ENCODE measurements at places on chromosomes 11 and 22.

GRCh38 chr11:118233377-118233776 lies 8.6 kb upstream of the JAML start:
- no peak for DNase-seq

DNA sequence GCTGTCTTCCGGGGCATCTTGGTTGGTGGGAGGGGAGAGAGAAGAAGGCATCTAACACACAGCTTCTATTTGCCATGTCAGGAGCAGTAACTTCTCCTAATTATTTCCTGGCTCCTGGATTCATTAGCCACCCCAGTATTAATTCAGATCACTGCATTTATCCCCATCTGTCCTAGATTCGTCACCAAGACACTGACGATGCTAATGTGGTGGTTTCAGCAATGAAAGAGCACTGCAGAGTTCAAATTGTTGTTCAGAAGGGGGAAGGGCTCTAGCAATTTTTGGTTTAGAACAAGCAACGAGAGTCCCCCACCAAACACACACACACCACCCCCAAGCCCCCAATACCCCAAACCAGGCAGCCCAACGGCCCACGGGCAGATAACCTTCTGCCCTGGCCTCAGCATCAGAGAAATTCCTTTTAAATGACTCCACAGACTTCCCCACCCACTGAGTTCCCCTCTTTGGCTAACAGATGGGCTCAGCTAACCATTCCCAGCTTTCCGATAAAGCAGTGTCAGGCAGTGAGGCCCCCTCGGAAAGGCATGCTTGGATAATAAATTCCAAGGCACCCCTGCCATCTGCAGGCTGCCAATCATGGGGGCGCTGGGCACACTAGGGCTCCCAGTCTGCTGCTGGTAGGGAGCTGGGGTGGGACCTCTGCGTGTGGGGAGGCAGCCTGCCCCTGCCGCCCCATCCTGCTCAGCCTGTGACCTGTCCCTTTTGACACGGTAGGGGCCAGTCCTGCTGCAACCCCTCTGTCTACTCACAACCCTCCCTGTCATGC lies 453.5 kb downstream of the MIAT start:
- no peak for DNase-seq

DNA sequence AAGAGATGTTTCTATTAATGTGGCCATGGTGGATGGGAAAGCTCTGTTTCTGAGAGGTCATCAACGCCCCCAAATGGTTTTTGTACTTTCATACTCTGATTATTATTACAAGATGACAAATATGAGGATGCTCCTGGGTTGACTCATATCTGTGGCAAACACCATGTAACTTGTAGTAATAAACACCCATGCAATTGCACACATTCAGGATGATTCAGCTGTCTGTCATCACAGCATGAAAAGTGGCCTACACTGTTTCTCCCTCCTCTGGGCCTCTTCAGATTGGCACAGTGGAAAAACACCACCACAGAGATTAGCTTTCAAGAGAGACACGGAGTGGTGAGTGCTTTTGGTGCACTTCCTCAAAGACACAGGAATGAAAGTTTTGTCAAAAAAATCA lies 85.4 kb downstream of the MTNR1B start:
- DNase-seq, result peak; percentile 46

DNA sequence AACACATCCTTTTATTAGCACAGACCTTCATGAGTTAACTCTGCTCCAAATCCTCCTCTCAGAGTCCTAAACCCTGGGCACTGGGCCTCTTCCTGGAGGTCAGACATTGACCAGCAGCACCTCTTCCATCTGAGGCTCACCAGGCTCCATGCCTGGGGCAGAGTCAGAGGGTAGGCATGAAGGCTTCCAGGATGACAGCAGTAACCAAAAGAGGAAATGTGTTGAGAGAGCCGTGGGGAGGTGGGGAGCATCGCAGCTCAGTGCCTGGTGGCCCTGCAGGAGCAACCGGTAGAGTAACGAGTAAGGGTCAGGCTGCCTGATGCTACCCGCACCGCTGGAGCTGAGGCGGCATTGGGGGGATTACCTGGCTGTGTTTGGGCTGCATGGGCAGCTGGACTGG lies 9.4 kb upstream of the NAV2 start:
- no peak for DNase-seq

GRCh38 chr11:113019711-113020110 lies 58.5 kb downstream of the NCAM1 start:
- DNase-seq, result no peak

- no peak for DNase-seq
Observed at GRCh38 chr11:105429096-105429910, 180.6 kb upstream of the GRIA4 start.

GRCh38 chr11:96315476-96315875 lies 27.5 kb downstream of the MAML2 start:
- DNase-seq, result no peak

DNA sequence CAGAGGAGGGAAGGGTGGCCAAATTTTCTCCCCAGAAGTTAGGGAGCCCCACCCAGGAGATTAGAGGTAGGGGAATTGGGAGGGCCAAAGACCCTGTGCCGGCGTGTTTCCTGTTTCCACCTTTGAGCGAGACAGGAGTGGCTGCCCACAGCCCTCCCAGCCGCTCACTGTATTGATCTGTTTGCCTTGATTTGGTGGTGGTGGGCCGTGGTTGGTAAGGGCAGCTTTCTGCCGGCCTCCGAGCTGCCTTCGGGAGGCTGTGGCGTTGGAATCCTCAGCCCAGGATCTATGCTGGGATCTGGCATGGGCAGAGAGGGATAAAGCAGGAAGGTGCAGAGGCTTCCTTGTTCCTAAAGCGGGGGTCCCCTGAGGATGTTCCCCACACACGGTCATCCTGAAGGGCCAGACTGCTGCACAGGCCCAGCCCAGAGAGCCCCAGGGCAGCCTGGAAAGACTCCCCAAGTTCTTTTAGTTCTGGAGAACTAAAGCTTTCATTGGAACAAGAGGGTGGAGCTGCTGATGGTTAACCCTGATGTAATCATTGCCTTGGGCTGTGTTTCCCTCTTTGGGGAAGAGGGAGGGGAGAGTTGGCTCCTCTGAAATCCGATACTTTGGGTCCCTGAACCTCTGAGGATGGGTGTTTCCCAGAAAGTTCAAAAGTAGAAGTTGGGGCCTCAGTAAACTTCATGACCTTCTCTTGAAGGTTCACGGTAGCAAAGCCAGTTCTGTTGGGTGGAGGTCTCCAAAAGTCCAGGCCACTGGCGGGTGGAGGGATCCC lies 7.2 kb downstream of the FAM83F start:
- DNase-seq, result no peak

DNA sequence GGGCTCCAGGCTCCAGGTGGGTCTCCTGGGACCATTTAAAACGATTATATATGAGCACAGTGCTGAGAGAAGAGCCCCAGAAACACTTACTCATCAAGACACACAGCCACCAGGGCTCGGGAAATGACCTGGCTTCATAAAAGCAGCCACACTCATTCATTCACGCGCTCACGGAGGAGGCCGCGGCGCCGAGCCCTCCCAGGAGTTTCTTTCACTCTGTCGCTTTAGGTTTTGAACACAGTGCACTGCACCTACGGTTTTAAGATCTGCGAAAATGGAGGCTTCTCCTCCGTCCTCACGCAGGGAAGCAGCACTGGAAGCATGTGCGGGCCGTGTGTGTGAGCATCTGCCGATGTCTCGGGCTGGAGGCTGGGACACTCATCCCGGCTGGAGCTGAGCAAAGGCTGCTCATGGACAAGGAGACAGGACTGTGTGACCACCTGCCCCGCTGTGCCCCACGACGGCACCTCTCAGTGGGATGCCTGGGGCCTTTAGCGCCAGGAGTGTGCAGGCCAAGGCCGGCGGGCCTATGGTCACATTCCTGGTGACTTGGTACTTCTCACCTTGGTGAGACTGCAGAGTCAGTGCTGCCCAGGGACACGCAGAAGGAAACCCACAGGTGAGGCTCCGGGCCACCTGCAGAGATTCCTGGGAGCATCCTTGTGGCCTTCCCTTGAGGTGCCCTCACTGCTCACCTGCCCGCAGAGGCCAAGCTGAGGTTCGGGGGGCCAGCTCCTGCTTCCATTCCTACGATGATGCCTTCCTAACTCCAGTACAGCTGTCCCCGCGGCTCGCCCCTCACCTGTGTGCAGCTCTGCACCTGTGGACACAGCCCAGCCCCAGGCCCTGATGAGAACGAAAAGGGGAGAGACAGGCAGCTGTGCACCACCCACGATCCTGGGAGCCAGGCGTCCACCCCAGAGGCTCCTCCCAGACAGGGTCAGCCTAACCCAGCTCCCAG lies 872.0 kb downstream of the BRD1 start:
- no peak for DNase-seq

DNA sequence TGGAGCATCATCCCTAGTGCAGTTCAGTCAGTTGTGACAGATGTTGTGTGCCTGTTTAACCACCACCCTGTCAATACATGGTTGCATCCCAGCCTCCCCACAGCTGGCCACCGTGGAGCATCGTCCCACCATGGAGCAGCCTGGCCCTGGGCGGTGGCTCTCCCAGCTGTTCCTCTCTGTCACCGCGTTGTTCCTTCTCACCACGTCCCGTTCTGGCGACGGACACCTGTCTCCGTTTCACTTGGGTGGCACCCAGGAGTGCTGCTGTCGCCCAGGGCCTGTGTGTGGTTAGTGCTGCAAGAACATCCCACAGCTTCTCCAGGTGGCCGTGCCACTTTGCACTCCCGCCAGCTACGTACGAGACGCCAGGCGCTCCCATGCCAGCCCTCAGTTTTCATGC lies 26.5 kb downstream of the MUC6 start:
- DNase-seq, result no peak

DNA sequence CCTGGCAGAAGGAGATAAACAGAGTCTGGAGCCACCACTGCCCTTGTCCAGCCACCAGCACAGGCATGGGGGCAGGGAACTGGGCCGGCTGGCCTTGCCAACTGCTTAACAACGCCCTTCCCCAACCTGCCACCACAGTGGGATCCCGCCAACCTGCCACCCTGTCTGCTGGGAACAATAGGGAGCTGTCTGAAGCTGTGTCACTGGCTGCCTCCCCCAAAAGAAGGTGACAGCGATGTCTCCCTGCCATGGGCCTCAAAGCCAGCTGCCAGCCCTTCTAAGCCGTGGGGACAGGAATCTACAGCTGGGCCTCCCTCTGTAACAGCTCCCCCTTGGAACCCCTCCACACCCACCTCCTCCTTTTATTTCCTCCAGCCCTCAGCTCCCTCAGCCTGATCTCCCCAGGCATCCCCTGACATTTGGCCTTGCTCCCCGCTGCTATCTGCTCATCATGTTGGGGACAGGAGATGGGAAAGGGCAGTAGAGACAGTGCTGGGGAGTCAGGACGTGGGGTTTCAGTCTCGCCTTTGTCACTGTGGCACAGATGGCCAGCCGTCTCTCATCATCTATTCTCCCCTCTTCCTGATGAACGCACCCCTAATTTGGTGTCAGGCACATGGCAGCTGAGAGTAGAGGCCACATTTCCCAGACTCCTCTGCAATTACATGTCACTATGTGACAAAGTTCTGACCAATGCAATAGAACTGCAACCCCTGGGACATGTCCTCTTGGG lies 51.3 kb upstream of the PRDM11 start:
- no peak for DNase-seq

DNA sequence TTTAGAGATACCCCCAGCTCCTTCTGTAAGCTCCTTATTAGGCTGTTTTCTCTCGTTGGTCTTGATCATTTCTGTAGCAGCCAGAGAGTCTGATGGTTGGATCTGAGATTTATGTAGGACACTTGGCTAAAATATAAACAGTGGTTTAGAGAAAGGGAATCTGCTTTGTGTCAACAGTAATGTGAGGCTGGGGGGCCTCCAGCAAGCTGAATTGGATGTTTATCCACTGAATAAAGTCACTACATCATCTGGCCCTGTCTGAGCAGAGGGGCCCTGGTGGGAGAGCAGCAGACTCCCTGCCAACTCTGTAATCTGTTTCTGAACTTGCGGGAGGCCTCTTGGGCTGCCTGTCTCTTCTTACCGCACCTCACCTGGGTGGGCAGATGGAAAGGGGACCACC lies 328.5 kb upstream of the PLET1 start:
- no peak for DNase-seq

- DNase-seq, result no peak
Observed at GRCh38 chr22:34866495-34867131, 199.3 kb upstream of the ISX start.

DNA sequence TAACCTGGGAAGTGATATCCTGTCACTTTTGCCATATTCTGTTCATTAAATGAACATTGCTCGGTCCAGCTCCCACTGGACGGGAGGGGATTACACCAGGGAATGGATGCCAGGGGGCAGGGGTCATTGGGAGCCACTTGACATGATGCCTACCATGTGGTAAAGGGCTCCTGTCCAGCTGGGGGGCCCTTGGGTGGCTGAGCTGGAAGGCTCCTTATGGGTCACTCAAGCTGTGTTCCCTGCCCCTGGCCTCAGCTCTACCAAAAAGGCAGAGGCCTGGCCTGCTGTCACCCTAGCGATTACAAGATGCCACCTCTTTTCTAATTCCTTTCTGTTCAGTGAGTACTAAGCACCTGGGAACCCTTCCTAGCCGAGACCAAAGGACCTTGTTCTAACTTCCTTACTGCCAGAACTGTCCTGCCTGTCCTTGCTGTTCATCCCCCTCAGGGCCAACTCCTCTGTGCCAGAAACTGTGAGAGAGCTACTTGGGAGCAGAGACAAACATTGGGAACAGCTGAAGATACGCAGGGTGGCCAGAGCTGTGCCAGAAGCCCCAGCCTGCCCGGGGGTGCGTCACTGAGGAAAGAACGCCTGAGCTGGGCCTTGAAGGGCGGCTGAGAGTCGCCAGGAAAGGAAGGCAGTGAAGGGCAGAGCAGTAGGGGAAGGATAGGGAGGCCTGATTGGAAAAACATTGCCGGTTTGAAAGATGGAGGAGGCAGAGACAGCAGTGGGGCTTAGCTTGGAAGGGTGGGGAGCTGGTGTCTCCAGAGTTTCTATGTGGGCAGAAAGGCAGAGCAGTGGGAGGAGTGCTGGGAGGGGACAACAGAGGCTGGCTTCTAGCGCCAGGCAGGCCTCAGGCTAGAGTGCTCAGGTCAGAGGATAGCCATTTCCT lies 12.7 kb upstream of the UVRAG start:
- no peak for DNase-seq

GRCh38 chr22:24432059-24432853 lies 4.9 kb downstream of the ADORA2A start:
- peak; percentile 72 for DNase-seq

DNA sequence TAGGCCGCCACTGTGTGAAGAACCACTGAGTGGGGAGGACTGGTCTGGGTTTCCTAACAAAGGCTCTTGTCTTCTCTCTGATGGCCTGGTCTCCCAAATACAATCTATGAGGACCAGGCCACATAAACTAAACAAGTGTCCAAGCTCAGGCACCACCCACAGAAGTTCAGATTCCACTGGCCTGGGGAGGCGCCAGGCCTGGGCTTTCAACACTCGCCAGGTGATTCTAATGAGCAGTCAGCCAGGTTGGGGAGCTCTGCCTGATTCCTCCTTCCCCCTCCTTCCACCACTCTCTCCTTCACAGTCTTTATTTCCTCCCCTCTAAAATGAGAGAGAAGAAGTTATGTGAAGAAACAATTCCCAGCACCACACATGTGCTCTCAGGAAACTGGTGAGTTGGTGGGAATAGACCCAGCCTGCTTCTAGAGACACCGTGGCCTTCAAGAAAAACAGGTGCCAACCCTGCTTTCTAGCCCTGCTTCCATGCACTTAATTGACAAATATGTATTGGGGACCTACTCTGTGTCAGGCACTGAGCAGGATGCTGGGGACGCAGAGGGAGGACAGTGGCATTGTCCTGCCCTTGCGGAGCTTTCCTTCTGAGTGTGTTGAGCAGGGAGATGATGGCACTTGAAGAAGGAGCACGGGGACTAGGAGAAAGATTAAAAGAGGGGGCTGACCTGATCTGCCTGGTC lies 242.5 kb downstream of the TENM4 start:
- no peak for DNase-seq

- DNase-seq, result no peak
Observed at GRCh38 chr11:34962034-34962433, 45.6 kb downstream of the PDHX start.

GRCh38 chr11:27427183-27427980 lies 45.2 kb downstream of the LGR4 start:
- no peak for DNase-seq

All from erythroblast (primary cell).